ENCODE measurements at places on chromosomes 5 and 9. TPM values are rescaled to one million over a fixed set of nuclear protein-coding genes. Genes with fewer than 3 reads are reported as not detected.

KCNN2 gene
- total RNA-seq = not detected

SPINK13 gene
- total RNA-seq = not detected

FOXD4L3 gene
- not detected for total RNA-seq

SAPCD2 gene
- 0.27 TPM for total RNA-seq

KIAA0825 gene
- 32.6 TPM for total RNA-seq

ZDHHC11 gene
- 5.3 TPM for total RNA-seq

COL5A1 gene
- 10.9 TPM for total RNA-seq

NPR3 gene
- 45.1 TPM for total RNA-seq

DNA sequence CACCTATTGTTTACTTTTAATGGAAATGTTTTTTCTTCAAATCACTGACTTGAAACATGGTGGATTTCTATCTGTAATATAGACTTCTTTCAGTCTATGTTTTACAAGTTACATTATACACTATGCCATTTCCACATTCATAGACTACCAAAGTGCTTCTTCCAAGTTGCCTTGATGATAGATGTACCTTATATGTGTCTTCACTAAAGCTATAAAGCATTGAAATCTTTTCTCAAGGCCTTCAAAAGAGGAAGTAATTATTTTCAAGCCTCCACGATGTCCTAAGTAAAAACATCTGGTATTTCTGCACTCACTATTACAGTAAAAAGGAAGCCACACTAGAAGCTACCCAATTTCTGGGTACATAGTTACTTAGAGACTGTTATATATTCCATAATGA lies 113.3 kb downstream of the FGF10 start:
- H3K27me3 ChIP-seq = no peaks in the 10 kb centered on the region
- H3K4me1 ChIP-seq = no peaks in the 10 kb centered on the region
- H3K27ac ChIP-seq = no peak overlapping the region

GRCh38 chr5:170923910-170924620 lies 62.2 kb downstream of the RANBP17 start:
- H3K4me1 ChIP-seq = no peaks in the 10 kb centered on the region
- no peak overlapping the region for H3K4me3 ChIP-seq
- DNase-seq = no peak

GRCh38 chr9:107942291-107942690 lies 452.7 kb upstream of the KLF4 start:
- no peak overlapping the region for H3K4me3 ChIP-seq
- no peak overlapping the region for H3K27ac ChIP-seq
- no peaks in the 10 kb centered on the region for H3K36me3 ChIP-seq
- no peaks in the 10 kb centered on the region for H3K27me3 ChIP-seq
- no peaks in the 10 kb centered on the region for H3K4me1 ChIP-seq
- no peak for DNase-seq

DNA sequence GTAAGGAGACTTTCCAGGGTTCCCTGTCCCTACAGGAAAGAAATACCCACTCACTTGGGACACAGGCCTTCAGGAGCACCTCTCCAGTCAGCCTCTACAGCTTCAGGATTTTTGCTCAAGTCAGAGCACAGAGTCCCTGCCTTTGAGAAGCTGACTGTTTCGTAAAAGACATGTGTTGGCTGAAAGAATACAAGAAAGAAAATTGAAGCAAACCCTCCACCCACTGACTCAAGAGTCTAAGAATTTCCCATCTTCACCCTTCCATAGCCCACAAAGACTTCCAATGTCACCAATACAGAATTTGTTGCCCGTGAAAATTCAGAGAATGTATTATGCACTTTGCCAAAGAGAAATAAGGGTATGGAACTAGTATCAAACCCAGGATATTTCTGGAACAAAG lies 53.0 kb upstream of the ZNF622 start:
- H3K4me1 ChIP-seq = no peaks in the 10 kb centered on the region
- H3K27ac ChIP-seq = no peak overlapping the region
- no peaks in the 10 kb centered on the region for H3K27me3 ChIP-seq

DNA sequence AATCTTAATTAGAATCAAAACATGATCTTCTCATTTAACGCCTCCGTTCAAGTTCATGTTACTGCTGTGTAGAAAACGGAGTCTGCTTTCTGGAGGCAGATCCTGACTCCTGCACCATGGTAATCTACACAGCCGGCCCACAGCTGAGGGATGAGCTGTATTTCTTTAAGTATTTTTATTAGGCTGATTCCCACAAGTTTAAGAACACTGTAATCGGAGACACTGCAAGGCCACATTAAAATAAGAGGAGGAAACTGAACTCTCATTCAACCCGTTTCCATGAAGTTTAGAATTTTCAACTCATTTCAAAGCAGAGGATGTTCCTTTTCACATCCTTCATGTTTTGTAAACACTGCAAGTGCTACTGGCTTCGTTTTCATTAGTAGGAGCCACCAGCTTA lies 372.2 kb downstream of the NFIB start:
- no peak overlapping the region for H3K4me3 ChIP-seq
- peaks cover 15% of the 10 kb centered on the region for H3K4me1 ChIP-seq
- no peaks in the 10 kb centered on the region for H3K36me3 ChIP-seq
- DNase-seq = no peak
- H3K27me3 ChIP-seq = no peaks in the 10 kb centered on the region

GRCh38 chr9:133121915-133122550 lies 993 bp upstream of the RALGDS start:
- H3K36me3 ChIP-seq = no peaks in the 10 kb centered on the region
- peak overlapping the region; percentile 95 for H3K27ac ChIP-seq
- no peaks in the 10 kb centered on the region for H3K27me3 ChIP-seq
- H3K4me3 ChIP-seq = no peak overlapping the region
- peaks cover 79% of the 10 kb centered on the region for H3K4me1 ChIP-seq
- no peak for DNase-seq

DNA sequence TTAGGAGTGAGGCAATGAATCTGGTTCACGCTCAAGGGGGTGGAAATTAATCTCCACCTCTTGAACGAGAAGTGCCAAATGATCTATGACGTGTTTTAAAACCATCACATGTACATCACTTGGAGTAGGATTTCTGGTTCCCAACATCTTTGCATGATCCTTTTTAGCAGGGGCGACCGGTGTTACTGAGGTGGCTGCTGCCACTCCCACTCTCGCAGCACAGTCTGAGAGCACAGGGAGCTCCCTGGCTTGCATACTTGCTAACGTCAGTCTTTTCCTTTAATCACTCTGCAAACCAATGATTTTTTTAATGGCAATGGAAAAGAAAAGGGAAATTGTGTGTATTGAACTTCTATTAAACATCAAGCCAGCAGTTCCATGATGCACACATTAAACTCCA lies 624.4 kb downstream of the IRX1 start:
- H3K27me3 ChIP-seq = no peaks in the 10 kb centered on the region
- H3K4me3 ChIP-seq = no peak overlapping the region
- DNase-seq = no peak
- peaks cover 10% of the 10 kb centered on the region for H3K4me1 ChIP-seq

- no peak overlapping the region for H3K4me3 ChIP-seq
- H3K4me1 ChIP-seq = peaks cover 3% of the 10 kb centered on the region
- no peaks in the 10 kb centered on the region for H3K36me3 ChIP-seq
- no peaks in the 10 kb centered on the region for H3K27me3 ChIP-seq
- no peak for DNase-seq
These were observed 46.1 kb downstream of the ENC1 start for GRCh38 chr5:74594137-74595040.

DNA sequence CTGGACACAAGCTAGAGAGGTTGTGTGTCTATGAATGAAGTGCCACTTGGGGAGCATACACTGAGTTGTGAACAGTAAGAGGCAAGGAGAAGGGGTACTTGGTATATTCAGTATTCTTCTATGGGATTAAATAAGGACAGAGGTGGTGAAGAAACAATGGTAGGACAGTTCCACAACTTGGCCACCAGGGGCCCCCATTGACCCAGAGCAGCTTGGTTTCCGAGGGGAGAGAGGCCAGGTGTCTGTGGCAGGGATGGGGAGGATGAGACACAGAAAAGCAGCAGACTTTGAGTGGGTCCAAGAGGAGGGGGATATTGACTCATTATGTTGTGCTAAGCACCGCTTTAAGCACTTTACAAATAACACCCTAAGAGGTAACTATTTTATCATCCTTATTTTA lies 220.6 kb downstream of the MELK start:
- no peaks in the 10 kb centered on the region for H3K27me3 ChIP-seq
- no peak overlapping the region for H3K27ac ChIP-seq
- no peaks in the 10 kb centered on the region for H3K4me1 ChIP-seq
- H3K36me3 ChIP-seq = no peaks in the 10 kb centered on the region
- DNase-seq = no peak

GRCh38 chr5:116436674-116437350 lies 137.8 kb downstream of the SEMA6A start:
- H3K4me3 ChIP-seq = no peak overlapping the region
- H3K27ac ChIP-seq = no peak overlapping the region
- no peaks in the 10 kb centered on the region for H3K27me3 ChIP-seq
- DNase-seq = no peak
- no peaks in the 10 kb centered on the region for H3K36me3 ChIP-seq

- no peaks in the 10 kb centered on the region for H3K27me3 ChIP-seq
- H3K4me1 ChIP-seq = no peaks in the 10 kb centered on the region
- no peak overlapping the region for H3K27ac ChIP-seq
- peaks cover 68% of the 10 kb centered on the region for H3K36me3 ChIP-seq
- DNase-seq = no peak
These were observed 9.9 kb downstream of the HNRNPAB start for GRCh38 chr5:178214160-178214803.

- no peak overlapping the region for H3K4me3 ChIP-seq
- DNase-seq = no peak
- H3K27ac ChIP-seq = no peak overlapping the region
- no peaks in the 10 kb centered on the region for H3K36me3 ChIP-seq
- no peaks in the 10 kb centered on the region for H3K27me3 ChIP-seq
- H3K4me1 ChIP-seq = peaks cover 8% of the 10 kb centered on the region
These were observed 78.4 kb upstream of the PTGER4 start for GRCh38 chr5:40601198-40601868.

GRCh38 chr5:62627901-62628300 lies 49.3 kb downstream of the LRRC70 start:
- no peak overlapping the region for H3K4me3 ChIP-seq
- H3K36me3 ChIP-seq = no peaks in the 10 kb centered on the region
- H3K4me1 ChIP-seq = no peaks in the 10 kb centered on the region
- H3K27ac ChIP-seq = no peak overlapping the region
- DNase-seq = no peak
- H3K27me3 ChIP-seq = no peaks in the 10 kb centered on the region

GRCh38 chr5:169978714-169979113 lies 1.6 kb downstream of the INSYN2B start:
- DNase-seq = no peak
- H3K4me3 ChIP-seq = no peak overlapping the region
- H3K4me1 ChIP-seq = no peaks in the 10 kb centered on the region
- H3K36me3 ChIP-seq = no peaks in the 10 kb centered on the region

DNA sequence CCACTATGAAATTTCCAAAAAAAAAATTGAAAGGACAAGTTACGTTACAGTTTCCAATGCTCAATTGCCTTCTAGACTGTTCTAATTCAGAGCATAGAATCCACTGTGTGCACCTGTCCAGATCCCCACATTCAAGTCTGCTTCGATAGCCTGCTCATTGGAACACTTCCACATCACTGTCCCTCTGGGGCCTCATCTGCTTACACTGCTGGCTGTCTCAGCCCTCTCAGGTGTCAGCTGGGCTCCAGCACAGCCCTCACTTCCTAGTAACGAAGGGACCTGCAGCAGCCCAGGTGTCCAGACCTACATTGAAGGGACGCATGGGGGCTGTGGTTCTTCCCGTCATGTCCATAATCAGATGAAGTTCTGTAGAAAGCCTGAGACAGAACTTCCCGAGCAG lies 94.3 kb upstream of the EMB start:
- no peaks in the 10 kb centered on the region for H3K27me3 ChIP-seq
- no peaks in the 10 kb centered on the region for H3K36me3 ChIP-seq
- no peak for DNase-seq
- H3K27ac ChIP-seq = no peak overlapping the region
- no peaks in the 10 kb centered on the region for H3K4me1 ChIP-seq
- H3K4me3 ChIP-seq = no peak overlapping the region

- no peaks in the 10 kb centered on the region for H3K36me3 ChIP-seq
- H3K4me1 ChIP-seq = peaks cover 5% of the 10 kb centered on the region
- no peak overlapping the region for H3K27ac ChIP-seq
- H3K4me3 ChIP-seq = no peak overlapping the region
These were observed 113.0 kb downstream of the GIN1 start for GRCh38 chr5:103006921-103007320.

DNA sequence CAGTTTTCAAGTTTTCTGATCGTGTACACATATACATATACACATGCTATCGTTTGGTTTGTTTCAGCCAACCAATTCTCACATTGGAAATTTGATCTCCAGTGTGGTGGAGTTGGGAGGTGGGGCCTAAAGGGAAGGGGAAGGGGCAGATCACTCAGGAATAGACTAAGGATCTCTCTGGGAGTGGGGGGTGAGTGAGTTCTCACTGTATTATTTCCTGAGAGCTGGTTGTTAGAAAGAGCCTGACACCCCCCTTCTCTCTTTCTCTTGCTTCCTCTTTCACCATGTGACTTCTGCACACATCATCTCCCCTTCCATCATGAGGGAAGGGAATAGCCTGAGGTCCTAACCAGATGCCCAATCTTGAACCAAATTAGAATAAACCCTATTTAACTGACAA lies 551.7 kb downstream of the MAT2B start:
- H3K36me3 ChIP-seq = no peaks in the 10 kb centered on the region
- no peaks in the 10 kb centered on the region for H3K27me3 ChIP-seq
- no peak for DNase-seq
- no peak overlapping the region for H3K4me3 ChIP-seq

DNA sequence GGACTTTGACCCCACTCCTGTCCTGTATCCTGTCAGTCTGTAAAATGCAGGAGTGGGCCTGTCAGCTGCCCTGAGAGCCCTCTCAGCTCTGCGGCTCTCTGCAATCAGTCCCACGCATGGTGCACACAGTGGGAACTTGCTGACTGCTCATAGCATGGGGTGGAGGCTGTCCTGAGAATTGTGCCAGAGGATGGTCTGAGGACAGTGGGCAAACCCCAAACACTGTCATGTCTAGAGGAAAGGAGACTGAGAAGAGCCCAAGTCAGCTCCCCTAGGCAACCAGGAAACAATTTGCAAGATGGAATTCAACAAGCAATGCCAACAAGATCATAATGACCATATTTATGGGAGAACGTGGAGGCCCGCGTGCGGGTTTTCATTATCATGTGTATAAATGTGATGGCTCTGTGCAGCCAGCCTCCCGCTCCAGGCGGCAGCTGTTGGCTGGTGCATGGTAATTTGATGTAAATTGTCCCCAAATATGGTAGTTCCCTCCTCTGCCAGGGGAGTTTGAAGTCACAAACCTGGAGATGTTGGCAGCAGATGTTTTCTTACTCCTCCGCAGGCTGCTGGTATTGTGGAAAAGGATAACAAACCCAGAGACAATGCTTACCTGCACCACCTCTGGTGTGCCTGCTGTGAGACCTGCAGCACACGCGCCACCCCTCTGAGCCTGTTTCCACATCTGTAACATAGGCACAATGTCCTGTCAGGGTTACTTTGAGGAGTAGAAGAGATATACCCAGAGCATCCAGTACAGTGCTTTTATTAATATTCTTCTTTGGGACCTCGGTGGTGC lies 39.8 kb upstream of the ALDH1B1 start:
- H3K4me1 ChIP-seq = no peaks in the 10 kb centered on the region
- H3K27ac ChIP-seq = no peak overlapping the region
- H3K36me3 ChIP-seq = no peaks in the 10 kb centered on the region
- DNase-seq = no peak
- H3K4me3 ChIP-seq = no peak overlapping the region
- H3K27me3 ChIP-seq = no peaks in the 10 kb centered on the region

All from thyroid gland (tissue), 4 donors.